ENCODE measurements at places on chromosomes 2 and 18.

GRCh38 chr2:104584393-104584792 is 269.5 kb upstream of the POU3F3 start:
- no peak for DNase-seq

- no peak for DNase-seq
Measured at GRCh38 chr2:69514406-69514805, 77.2 kb upstream of the NFU1 start.

DNA sequence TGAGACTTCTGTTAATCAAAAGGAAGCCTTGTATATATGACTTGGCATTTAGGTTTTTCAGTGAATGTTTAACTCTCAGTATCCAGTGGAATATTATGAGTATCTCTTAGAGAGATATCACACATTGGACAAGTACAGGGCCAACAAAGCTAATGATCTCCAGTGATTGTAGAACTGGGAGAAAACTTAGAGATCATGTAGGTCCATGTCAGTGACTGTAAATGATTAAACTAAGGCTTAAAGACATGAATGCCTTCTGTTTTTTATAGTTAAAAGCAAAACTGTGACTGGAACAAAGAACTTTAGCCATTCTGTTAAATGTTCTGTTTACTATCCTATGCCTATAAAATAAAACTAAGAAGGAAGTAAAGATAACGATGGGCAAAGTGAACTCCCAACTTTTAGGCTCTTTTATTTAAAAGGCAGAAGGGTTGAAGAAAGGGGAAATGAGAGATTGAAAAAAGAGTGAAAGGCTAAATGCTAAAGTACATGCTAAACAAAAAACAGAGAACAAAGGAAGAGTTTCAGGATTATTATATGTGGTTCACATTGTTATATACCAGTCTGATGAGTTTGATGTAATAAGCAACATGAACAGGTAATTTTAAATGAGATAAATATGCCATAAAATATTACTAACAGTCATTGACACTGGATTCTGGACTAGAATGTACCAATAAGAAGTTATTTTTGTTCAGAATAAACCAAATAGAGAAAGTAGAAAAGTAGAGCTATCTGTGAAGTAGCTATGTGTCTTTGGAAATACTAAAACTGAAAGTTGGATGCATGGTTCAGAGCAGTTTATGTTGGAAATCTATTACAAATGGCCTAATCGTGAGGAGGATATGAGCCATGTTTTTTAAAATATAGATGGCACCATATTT is 37.1 kb upstream of the TNFRSF11A start:
- DNase-seq: no peak

GRCh38 chr18:49811151-49811938 is 2.0 kb downstream of the ACAA2 start:
- DNase-seq: no peak

All from GM19239 (cell line).